ENCODE measurements at places on chromosomes 3 and 15.
A peak's percentile ranks its signal among the peaks of the same experiment; 100 is the strongest.

GRCh38 chr3:186790261-186790981 lies 7.0 kb downstream of the EIF4A2 start:
- DNase-seq, result no peak

DNA sequence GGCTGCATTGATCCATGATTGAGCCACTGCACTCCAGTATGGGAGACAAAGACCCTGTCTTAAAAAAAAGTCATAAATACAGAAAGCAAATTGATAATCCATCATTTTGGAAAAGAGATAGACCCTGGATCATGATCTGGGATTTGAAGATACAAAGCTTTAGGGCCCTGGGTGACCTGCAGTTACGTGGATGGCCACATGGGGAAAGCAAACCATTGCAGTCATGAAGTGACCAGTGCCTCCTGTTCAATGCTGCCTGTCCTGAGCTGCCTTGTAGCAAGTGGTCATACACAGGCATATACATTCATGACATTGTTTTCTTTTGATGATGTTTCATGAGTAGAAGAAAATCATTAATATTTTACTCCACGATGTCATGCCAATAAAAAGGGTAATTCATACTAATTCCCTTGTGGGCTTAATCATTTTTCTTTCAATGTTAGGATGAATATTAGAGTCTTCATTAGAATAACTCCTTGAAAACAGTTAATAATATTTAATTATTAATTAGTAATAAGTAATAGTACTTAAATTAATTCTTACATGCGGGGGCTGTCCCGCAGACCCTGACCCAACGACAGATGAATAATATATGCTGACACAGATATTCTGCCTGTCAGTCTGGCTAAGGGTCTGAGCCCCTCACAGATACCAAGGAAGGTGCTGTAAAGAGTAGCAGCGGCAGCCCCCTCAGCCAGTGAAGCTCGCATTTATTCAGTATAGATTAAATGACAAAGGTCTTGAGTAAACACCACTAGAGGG lies 109.0 kb upstream of the UNC13C start:
- no peak for DNase-seq

GRCh38 chr15:69161079-69161877 lies 843 bp downstream of the GLCE start:
- peak; percentile 43 for DNase-seq

GRCh38 chr3:187684880-187685279 lies 14.7 kb upstream of the SST start:
- no peak for DNase-seq

GRCh38 chr15:93372865-93373223 lies 283.8 kb upstream of the RGMA start:
- no peak for DNase-seq
